ENCODE measurements at places on chromosomes 4 and X.

DNA sequence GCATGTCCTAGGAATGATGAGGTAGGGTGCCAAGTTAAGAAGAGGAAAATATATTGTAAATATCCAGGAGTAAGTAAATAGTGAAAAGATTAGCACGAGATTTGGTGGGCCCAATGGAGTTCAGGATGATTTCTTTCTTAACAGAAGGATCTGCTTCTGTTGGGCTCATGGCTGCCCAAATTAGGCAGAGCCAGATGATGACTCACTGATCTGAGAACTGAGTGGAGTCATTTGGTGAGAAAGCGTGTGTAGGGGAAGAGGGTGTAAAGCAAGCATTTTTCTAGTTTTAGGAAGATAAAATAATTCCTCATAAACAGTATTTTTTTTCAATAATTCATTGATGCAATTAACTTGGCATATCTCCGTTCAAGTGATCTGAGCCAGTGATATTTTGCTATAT lies 1.6 kb downstream of the TBX22 start:
- no peak for DNase-seq

- DNase-seq = no peak
These were observed 40.4 kb downstream of the PPA2 start for GRCh38 chr4:105433421-105433820.

DNA sequence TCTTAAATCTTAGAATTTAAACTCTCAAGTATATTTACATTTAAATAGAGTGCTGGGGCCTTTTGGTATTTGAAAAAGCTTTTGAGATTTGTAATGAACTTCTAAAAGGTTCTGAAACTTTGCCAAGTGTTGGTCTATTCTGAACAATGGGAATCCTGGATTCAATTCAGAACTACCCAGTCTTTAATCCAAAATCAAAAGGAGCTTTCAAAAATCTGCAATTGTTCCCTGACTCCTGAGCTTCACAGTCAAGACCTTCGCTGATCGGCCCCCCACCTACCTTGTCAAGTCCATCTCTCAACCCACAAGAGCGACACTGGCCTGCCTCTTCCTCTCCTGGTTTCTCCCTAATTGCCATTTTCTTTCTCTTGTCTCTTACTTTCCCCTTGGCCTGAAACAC lies 666.1 kb upstream of the BOD1L1 start:
- no peak for DNase-seq

DNA sequence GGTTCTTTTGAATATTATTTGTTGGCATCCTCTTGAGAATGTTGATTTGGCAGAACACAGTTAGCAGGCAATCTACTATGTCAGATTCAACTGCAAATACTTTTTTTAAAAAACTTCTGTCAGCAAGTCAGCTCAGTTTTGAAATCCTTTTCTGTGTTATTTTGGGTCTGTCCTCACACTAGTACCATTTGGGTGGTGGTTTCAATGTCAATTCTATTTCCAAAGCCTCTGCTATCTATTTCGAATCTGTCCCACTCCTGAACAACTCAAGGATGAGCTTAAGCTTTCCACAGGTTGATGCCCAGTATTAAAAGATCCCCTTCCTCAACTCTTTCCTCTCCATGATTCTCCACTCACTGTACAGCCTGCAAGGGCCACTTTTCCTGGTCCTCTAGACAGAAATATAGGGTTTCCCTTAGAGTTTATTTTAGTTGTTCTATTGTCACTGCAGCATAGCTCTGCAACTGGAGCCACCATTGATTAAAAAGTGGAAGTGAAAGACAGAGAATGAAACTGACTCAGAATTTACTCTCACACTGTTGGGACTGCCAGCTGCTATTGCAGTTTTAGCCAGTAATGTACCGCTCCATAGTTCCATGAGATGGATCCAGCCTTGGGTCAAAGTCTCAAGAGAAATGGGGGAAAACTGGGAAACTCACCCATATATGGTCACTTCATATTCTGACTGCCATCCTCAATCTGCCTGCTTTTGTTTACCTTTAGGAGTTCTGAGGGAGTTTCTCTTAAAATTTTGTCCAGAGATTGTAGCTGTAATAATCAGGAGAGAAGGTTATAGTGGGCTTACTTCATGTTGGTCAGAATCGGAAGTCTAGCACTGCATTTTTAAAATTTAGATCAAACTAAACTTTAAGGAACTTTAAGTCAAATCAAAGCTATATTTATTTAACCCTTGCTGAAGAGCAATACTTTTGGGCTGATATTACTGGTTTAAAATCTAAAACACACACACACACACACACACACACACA lies 14.6 kb downstream of the HDX start:
- no peak for DNase-seq

DNA sequence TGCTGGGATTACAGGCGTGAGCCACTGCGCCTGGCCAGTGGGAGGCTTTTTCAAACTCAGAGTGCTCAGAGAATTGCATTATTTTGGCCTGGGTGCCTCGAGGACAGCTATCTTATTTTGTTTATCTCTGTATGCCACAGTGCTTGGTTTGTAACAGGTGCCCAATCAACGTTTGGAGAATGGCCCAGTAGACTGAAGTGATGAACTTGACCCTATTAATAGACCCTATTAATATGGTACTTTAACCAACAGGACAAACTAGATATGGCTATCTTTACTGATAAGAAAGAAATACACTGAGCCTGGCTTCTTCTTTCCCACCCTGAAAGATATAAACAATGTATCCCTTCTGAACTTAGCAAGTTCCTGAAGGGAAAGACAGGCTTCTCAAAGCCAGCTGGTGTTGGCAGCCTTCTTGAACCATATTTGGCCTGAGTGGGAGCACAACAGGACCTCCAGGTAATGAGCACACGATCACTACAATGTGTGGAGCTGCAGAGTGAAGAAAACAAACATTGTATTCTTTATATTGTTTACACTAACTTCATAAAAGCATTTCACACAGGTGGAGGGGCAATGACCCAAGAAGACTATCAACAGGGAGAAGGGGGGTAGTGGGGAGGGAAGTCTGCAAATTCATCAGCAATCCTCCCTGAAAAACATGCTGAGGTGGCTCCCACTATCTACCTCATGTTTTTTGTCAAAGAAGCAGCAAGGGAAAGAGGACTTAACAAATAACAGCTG lies 41.7 kb downstream of the PRPS1 start:
- DNase-seq = no peak

Data from stimulated activated CD8-positive, alpha-beta memory T cell treated with anti-CD3 and anti-CD28 coated beads, Interleukin-4, amount 100 ng/mL, for 24 hours (primary cell).